ENCODE measurements at places on chromosomes 7 and 10.

- no peaks in the 10 kb centered on the region for H3K4me1 ChIP-seq
- H3K27me3 ChIP-seq, result peaks cover 34% of the 10 kb centered on the region
- H3K36me3 ChIP-seq, result no peaks in the 10 kb centered on the region
- DNase-seq, result peak; percentile 52
- H3K27ac ChIP-seq, result peak overlapping the region; percentile 71
- H3K4me3 ChIP-seq, result peak overlapping the region; percentile 66
These were observed 1.2 kb downstream of the GATA3 start for GRCh38 chr10:8055420-8056349.

GRCh38 chr10:44806950-44807349 is 104.2 kb upstream of the TMEM72 start:
- H3K36me3 ChIP-seq, result no peaks in the 10 kb centered on the region
- H3K27ac ChIP-seq, result no peak overlapping the region
- no peak for DNase-seq
- no peaks in the 10 kb centered on the region for H3K4me1 ChIP-seq
- no peaks in the 10 kb centered on the region for H3K27me3 ChIP-seq

DNA sequence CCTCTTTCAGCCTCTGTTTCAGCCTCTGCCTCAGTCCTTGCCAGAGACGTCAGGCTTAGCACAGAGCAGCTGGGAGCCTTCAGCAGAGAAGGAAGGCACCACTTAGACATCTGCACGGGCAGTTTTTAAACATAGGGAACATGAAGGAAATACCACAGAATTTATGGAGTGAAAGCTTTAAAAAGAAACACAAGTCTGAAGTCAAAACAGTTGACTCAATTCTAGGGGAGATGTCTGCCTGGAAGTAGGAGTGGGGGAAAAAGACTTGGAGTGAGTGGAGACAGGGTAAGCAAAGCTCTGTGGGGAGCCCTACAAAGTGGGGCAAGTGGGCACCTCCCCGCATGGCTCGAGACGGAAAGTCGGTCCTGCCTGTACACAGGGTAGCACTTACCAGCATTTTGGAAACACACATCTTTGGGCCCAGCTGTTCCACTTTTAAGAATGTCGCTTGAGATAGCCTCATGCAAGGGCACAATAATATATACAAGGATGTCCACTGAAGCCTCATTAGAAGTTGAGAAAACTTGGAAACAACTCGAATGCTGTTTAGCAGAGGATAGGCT is 5.0 kb upstream of the TBXAS1 start:
- no peak overlapping the region for H3K27ac ChIP-seq
- H3K4me3 ChIP-seq, result no peak overlapping the region
- H3K36me3 ChIP-seq, result no peaks in the 10 kb centered on the region
- H3K27me3 ChIP-seq, result no peaks in the 10 kb centered on the region
- peaks cover 6% of the 10 kb centered on the region for H3K4me1 ChIP-seq

- H3K4me1 ChIP-seq, result no peaks in the 10 kb centered on the region
- H3K4me3 ChIP-seq, result no peak overlapping the region
- H3K27me3 ChIP-seq, result no peaks in the 10 kb centered on the region
- H3K27ac ChIP-seq, result no peak overlapping the region
- no peak for DNase-seq
These were observed 140.9 kb downstream of the ABCA13 start for GRCh38 chr7:48312151-48312550.

- H3K36me3 ChIP-seq, result no peaks in the 10 kb centered on the region
- peak; percentile 89 for DNase-seq
- no peaks in the 10 kb centered on the region for H3K27me3 ChIP-seq
- no peaks in the 10 kb centered on the region for H3K4me1 ChIP-seq
These were observed 473 bp downstream of the CYP51A1 start for GRCh38 chr7:92133737-92134270.

GRCh38 chr10:127158662-127159061 is 37.7 kb downstream of the INSYN2A start:
- H3K4me3 ChIP-seq, result no peak overlapping the region
- H3K4me1 ChIP-seq, result peaks cover 10% of the 10 kb centered on the region
- no peak overlapping the region for H3K27ac ChIP-seq
- no peaks in the 10 kb centered on the region for H3K36me3 ChIP-seq

DNA sequence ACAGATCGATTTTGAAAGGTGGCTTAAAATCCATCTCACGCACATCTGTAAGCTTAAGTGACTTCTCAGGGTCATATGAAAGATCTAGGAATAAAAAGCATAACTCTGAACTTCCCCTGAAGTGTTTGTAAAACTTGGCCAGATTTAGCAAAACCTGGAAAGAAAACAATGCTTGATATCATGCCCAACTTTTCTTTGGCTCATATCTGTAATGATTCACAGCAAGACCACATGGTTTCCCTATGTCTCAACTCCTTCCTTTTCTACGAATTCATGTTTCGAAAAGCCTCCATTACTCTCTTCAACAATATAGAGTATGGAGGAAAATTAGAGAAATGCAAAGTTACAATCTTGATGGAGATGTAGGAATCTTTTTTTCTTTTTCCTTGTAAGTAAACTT is 20.1 kb upstream of the CABCOCO1 start:
- H3K36me3 ChIP-seq, result no peaks in the 10 kb centered on the region
- no peaks in the 10 kb centered on the region for H3K27me3 ChIP-seq
- DNase-seq, result peak; percentile 22

- no peak overlapping the region for H3K4me3 ChIP-seq
- no peak overlapping the region for H3K27ac ChIP-seq
- no peaks in the 10 kb centered on the region for H3K4me1 ChIP-seq
- H3K36me3 ChIP-seq, result no peaks in the 10 kb centered on the region
- no peaks in the 10 kb centered on the region for H3K27me3 ChIP-seq
These were observed 89.4 kb downstream of the RALA start for GRCh38 chr7:39712751-39713150.

DNA sequence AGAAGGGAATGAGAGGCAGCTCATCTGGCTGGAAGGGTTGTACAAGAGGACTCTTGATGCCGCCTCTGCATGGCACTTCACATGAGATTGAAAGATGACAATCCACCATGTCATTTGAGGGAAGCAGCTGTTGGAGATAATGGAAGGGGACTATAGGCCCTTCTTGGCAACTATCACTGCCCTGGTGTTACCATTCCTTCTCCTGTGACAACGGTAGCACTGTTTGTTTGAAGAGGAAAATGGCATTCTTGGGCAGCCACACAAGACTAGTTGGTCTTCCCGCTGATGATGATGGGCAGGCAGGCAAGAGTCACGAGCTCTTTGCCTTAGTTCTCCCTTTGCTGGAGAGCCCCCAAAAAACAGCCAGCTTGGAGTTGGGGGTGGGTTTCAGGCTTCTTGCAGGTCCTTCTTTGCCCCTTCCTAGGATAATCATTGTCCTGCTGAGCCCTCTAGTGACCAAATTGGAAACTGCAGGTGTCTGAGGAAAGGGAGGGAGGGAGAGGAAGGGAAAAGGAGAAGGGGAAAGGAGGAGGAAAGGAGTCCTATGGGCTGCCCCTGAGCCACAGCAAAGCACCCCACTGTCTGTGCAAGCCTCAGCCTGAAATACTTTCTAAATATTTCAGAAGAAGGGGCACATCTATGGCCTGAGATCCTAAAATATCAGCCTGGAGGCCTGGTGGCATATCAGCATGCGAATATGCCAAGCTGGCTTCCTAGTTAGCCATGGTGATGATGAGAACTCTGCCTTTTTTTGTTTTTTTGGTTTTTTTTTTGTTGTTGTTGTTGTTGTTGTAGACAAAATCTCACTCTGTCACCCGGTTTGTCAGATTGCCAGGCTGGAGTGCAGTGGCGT is 165.6 kb upstream of the KMT2E start:
- H3K36me3 ChIP-seq, result no peaks in the 10 kb centered on the region
- no peak overlapping the region for H3K4me3 ChIP-seq
- H3K27ac ChIP-seq, result no peak overlapping the region
- H3K4me1 ChIP-seq, result peaks cover 11% of the 10 kb centered on the region
- no peaks in the 10 kb centered on the region for H3K27me3 ChIP-seq
- peak; percentile 87 for DNase-seq
